EL (cell line): ENCODE measurements at places on chromosomes 4 and X.

DNA sequence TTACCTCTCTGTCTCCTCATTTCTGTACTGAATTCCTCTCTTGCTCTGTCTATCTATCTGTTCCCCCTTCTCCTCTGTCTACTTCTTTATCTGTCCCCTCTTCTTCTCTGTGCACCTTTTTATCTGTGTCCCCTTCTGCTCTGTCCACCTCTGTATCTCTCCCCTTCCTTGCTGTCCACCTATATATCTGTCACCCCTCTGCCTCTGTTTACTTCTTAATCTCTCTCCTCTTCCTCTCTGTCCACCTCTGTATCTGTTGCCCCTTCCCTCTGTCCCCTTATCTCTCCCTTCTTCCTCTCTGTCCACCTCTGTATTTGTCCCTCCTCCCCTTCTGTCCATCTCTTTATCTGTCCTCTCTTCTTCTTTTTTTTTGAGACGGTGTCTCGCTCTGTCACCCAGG lies 8.9 kb downstream of the CCDC22 start:
- DNase-seq = no peak

DNA sequence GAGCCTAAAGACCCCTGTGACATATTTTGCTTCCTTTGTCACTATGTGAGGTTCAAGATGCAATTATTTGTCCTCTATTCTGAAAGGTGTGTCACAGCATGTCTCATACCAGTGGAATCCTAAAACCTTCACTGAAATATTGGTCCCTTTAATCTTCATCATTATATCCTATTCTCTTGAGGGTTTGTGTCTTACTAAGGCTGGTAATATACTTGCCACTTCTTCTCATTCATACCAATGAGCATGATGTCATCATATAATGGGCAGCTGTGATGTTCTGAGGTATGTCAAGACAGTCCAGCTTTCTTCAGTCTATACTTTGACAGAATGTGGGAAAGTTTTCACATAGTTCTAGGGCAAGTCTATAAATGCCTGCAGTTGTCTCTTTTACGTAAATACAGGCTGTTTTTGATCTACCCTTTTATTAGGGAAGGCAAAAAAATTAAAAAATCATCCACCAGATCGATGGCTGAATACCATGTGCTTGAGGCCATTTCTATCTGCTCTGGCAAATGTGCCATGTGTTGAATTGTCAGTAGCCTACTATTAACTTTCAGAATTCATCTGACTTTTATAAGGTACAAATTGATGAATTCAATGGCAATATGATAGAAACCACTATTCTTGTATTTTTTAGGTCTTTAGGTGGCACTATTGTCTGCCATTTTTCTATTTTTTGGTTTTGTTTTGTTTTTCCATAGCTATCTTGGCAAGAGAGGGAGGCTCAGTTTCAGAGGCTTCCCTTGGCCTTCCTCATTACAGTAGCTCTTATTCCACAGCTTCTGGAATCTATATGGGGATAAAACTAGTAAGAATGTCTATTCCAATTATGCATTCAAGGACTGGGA lies 209.0 kb downstream of the PPARGC1A start:
- DNase-seq = peak; percentile 4

DNA sequence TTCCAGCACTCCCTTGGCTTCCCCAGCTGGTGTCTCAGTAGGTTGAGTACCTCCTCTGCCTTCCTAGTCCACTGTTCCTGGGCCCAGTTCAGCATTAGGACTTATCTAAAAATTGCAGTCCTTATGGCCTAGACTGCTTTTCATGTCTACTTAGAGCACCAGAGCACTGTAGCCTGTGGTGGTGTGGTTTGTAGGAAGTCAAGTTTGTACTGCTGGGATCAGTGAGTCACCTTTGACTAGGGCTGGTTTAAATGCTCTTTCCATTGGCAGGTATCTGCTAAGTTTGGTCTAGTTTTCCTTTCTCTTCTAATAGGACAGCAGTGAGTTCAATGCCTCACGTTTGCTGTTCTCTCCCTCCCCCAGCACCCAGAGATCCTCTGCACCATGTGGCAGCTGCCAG lies 233.6 kb upstream of the WDFY3 start:
- peak; percentile 2 for DNase-seq

DNA sequence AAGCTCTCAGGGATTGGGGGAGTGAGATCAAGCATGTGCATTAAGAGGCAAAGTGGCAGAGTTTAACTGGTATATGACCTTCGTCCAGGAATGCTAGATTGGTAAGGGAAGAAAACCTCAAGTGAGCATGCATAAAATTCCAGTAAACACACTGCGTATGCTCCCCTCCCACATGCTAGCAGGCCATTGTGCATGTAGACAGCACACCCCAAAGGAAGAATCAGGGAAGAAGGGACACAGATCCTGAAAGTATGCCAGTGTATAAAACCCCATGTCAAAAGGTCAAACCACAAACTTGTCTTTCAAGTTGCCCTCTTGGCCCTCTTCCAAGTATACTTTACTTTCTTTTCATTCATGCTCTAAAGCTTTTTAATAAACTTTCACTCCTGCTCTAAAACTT lies 405.2 kb upstream of the CNKSR2 start:
- peak; percentile 9 for DNase-seq

DNA sequence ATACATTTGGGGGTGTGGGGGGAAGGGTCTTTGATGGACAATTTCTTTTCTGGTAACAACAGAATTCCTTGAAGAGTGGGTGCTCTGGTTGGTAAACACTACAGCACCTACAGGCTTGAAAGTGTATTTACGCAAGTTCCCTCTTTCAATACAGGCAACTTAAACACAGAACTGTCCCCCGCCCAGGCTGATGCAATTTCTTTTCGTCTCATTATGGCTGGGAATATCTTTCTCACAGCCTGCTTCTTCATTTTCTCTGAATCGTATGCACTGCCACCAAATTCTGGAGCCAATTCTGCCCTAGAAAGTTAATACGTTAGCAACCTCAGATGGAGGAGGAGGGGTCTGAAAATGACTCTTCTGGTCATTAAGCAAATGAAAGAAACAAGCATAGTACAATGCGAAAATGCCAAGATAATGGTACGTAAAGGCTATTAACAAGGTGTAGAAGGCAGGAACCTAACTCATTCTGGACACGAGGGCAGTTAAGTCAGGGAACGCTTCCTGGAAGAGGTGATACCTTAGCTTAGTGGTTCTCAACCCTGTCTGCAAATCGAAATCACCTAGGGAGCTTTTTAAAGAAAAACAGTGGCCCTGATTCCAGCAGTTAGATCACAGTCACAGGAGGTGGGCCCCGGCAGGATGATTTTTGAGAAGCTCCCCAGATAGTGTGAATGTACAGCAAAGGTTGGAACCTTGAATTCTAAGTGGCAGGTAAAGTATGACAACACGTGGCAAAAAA lies 1.0 kb downstream of the AGA start:
- DNase-seq = peak; percentile 53

DNA sequence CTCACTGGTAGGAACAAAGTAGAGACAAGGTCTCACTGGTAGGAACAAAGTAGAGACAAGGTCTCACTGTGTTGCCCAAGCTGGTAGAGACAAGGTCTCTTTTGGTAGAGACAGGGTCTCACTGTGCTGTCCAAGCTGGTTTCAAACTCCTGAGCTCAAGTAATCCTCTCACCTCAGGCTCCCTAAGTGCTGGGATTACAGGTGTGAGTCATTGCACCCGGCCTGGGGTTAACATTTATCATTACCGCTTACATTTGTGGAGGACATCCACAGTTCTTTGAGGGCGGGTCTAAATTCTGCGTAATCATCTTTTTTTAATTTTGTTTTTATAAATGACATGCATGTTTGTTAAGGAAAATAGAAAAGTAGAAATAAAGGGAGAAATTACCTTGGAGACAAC lies 12.0 kb downstream of the RAB33B start:
- DNase-seq = no peak

DNA sequence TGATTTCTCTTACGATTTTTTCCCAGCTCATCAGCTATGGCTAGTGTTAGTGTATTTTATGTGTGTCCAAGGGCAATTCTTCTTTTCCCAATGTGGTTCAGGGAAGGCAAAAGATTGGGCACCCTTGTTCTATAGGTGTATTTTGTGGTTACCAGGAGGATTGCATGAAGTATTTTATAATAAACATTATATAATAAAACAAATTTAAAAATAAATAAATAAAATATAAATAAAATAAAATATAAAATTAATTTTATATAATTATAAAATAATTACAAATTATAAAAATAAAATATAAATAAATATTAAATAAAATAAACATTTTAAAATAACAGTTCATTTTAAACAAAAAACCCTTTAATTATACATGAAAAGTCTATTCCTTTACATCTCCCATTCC lies 35.6 kb upstream of the UGT2B10 start:
- DNase-seq = no peak

DNA sequence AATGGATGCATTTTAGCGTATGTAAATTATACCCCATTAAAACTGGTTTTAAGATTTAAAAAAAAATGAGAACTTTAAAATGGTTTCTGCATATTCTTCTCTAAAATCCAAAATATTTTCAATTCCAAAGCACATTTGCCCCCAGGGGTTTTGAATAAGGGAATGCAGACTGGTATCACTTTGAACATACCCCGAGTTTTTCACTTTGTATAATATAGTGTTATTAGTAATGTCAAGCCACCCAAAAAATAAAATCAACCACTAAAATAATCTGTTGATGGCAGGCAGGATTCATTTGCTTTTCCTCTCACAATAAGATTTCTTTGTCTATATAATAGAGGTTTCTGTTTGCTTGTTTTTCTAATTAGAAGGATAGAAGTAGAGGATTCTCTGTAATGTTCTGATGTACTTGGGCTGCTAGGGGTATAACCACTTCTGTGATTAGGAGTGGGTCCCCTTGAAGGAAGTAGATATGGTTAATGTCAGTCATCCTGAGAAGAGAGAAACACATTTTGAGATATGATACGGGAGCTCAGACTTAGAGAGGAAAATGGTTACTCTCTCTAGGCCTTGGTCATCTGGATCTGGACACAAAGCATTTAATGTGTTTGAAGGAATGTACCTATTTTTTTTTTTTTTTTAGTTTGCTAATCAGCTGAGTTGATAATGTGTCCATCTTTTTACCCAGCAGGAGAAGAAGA lies 9.3 kb upstream of the LIN54 start:
- DNase-seq = no peak

DNA sequence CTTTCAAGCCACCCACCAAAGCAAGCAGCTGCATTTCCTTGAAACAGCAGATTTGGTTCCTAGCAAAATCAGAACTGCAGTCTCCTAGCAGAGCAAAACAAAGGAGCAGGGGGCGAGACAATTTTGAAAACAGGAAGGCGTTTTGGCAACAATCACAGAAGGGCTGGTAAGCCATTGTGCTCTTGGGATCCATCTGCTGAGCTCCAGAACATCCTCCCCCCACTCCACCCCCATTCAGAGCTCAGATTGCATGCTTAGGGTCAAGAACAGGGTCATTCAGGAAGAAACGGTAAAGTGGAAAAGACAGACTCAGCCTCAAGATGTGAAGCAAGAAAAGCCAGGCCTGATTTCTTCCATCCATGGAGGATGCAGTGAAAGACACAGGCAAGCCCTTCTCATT lies 7.6 kb upstream of the PCDH19 start:
- DNase-seq = no peak

DNA sequence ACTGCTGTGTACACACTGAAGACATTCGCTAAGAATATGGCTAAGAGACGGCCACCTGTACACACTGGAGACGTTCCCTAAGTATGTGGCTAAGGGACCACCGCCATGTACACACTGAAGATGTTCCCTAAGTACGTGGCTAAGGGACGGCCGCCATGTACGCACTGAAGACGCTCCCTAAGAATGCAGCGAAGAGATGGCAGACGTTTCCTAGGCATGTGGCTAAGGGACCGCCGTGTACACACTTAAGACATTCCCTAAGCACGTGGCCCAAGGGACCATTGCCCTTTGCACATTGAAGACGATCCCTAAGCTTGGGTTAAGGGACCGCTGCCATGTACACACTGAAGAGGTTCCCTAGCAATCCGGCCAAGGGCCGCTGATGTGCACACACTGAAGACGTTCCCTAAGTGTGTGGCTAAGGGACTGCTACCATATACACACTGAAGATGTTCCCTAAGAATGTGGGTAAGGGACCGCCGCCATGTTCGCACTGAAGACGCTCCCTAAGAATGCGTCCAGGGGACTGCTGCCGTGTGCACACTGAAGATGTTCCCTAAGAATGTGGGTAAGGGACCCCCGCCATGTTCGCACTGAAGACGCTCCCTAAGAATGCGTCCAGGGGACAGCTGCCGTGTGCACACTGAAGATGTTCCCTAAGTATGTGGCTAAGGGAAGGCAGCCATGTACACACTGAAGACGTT lies 36.7 kb downstream of the DHRSX start:
- DNase-seq = no peak

DNA sequence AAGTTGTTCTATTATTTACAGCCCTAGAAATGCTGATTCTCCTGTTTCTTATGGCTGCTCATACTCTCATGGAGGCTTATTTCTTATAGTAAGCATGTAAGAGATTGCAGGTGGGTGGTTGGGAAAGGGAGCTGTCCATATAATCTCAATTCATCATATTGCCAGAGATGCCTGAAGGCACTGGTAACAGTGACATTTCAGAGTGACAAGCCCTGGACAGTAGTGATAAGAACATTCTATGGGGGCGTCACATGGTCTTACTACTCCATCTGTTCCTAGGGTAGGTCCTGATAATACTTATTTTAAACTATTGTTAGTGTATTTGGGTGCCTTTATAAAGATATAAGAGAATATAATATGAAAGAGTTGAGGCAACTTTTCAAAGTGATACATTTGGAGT lies 171.5 kb downstream of the CFAP299 start:
- no peak for DNase-seq

GRCh38 chrX:50108264-50108663 lies 92.5 kb downstream of the AKAP4 start:
- DNase-seq = no peak

- no peak for DNase-seq
These were observed 37.4 kb upstream of the HEPH start for GRCh38 chrX:66126662-66127061.

DNA sequence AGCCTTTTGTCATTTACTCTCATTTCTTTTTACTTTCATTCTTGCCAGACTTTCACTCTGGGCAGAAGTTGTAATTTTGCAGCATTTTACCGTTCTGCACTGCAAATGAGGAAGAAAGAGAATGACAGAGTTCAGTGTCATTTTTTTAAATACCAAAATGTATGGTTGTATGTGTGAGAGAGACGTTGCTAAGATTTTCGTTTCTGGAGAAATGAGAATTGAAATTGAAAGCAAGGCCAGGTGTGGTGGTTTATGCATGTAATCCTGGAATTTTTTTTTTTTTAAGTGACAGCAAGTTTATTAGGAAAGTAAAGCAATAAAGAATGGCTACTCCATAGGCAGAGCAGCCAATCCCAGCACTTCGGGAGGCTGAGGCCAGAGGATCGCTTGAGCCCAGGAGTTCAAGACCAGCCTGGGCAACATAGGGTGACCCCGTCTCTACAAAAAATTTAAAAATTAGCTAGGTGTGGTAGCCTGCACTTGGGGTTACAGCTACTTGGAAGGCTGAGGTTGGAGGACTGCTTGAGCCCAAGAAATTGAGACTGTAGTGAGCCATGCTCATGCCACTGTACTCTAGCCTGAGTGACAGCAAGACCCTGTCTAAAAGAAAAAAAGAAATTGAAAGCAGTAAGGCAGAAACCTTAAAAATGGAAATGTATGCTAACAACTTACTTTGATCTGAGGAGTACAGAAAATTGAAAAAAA lies 12.9 kb downstream of the DCK start:
- DNase-seq = no peak

- peak; percentile 65 for DNase-seq
These were observed 315.2 kb upstream of the SLIT2 start for GRCh38 chr4:19936476-19936875.

- no peak for DNase-seq
These were observed 36.7 kb upstream of the SORCS2 start for GRCh38 chr4:7155590-7156071.

GRCh38 chr4:121738780-121739535 lies 26.0 kb downstream of the SMIM43 start:
- DNase-seq = no peak
